ENCODE measurements at places on chromosomes 2 and 18.
A peak's percentile ranks its signal among the peaks of the same experiment; 100 is the strongest.

DNA sequence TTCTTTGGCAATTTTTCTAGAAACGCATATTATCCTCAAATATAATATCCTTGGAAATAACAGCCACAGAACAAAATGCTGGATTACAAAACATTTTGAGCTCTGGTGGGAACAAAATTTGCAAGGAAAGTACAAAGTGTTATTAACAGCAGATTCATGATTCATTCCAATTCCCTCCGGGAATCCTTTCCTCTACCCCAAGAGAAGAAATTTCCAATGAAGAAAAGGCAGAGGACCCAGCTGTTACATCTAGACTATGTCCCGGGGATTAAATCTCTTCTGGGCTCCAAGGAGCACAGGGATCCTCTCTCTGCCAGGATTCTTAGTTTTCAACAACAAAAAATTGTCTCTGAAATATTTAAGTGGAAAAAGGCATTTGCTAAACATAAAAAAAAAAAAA lies 51.6 kb upstream of the TMEFF2 start:
- no peak for DNase-seq

- DNase-seq = no peak
Measured at GRCh38 chr2:41540272-41540998, 507.4 kb upstream of the PKDCC start.

DNA sequence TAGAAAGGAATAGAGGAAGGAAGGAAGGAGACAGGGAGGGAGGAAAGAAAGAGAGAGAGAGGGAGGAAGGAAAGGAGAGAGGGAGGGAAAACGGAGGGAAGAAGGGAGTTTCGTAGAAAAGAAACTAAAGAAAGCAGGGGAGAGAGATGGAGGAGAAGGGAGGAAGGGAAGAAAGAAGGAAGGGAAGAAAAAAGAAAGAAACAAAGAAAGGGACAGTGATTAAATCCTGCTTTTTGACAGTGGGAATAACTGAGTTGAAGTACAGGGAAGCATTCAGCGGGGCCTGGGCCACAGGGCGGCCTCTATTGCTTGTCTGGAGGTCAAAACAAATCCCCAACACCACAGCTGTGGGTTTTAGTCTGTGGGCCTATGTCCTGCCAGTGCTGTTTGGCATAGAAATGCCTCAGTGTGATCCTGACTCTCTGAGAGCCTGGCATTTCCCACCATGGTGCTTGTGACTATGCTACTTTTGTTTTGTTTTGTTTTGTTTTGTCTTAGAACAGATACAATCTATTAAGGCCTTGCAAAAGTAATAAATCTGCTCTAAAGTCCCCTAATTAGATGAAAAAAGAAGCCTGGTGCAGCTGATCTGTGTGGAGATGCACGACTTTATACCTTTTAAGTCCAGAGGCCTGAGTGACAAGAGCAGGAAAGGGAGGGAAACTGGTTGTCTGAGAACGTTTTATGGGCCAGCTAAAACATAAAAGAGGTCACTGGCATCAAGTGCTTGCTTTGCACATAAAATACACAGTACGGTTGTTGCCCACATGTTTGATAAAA lies 40.0 kb downstream of the IL1RL2 start:
- no peak for DNase-seq

GRCh38 chr2:170481201-170481600 lies 233.9 kb upstream of the SP5 start:
- DNase-seq = no peak

- DNase-seq = no peak
Measured at GRCh38 chr2:11406267-11406957, 59.5 kb downstream of the E2F6 start.

- DNase-seq = no peak
Measured at GRCh38 chr2:203959265-203959664, 22.7 kb downstream of the ICOS start.

GRCh38 chr2:122539311-122539710 lies 783.9 kb downstream of the TSN start:
- DNase-seq = no peak

DNA sequence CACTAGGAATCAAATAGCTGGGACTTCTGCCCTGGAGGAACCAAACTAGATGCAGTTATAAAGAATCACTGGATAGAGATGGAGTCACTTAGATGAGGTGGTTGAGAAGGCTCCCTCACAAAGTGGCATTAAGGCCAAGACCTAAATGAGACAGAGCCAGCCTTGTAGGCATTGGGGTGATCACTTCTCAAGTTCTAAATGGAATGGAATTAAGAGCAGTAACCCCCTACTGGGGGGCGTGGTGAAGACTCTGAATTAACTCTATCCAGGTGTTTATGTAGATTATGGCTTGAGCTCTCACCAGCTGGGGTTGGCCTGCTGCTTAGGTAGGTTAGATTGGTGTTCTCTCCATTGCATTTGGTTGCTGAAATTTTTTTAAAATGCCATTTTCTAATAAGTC lies 71.3 kb downstream of the TTC27 start:
- DNase-seq = no peak

GRCh38 chr2:55616551-55617174 lies 759 bp downstream of the PPP4R3B start:
- no peak for DNase-seq

DNA sequence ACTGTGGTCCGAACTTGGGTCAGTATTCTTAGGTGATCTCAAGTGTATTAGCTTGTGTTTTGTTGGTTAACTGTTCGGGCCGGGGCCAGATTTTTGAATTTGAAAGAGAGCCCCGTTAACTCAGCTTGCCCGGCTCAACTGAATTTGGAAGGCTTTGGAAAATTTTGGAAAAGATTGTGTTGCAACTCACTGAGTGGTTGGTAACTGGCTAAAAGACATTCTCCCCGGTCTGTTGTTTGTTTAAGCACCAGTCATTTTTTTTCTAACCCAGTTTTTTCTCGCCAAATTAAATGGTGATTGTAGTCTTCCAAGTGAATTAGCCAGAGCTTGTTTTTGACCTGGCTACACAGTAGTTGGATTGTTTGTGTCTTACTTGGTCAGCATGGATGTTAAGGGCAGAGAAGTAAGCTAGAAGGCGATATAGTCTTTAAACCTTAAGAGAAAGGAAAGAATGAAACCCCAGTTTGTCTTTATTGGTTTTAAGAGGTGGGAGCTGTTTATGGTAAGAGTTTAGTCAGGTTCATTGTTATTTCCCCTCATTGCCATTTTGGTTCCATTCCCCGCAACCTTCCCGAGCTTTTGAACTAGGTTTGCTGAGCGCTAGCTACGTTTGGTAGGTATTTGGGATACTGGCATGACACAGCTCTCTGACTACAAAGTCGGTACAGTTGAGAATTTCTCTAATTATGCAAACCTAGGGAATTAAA lies 2.4 kb downstream of the MAP4K4 start:
- no peak for DNase-seq

- DNase-seq = peak; percentile 16
Measured at GRCh38 chr2:102313025-102313424, 1.7 kb downstream of the IL1RL1 start.

DNA sequence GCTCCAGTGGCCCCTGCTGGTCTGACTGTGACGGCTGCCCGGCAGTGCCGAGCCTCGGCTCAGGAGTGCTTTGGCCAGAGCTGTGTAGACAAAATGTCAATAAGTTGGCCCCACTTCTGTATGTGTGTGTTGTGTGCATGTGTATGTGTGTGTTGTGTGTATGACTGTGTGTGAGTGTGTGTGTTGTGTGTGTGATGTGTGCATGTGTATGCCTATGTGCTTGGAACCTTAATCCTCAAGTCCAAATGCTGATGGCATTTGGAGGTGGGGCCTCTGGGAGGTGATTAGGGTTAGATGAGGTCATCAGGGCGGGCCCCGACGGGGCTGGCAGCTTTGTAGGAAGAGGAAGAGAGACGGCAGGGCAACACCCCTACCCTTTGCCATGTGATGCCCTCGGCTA lies 269.0 kb downstream of the DCDC2C start:
- no peak for DNase-seq

DNA sequence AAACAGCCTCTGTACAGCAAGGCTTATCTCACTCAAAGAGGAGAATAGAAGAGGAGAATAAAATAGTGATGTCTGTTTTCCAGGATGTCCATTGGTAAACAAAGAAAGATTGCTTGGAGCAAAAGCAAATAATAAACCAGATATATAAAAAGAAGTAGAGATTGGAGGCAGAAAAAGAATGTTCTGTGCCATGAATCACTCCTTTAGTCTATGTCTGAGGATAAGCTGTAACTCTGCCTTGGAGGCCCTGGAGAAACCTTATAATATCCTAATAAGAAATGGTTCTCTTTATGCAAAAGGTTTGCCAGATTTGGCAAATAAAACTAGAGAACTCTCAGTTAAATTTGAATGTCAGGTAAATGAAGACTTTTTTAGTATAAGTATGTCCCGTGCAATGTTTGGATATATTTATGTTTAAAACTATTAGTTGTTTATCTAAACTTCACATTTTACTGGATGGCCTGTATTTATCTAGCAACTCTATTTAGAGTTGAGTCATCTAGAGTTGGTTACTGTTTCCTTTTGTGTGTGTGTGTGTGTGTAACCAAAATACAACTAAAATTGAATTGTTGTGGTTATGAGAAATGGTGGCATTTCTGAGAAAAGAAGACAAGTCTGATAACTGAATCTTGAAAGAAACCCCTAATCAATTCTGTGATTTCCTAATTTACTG lies 510.3 kb upstream of the SETBP1 start:
- DNase-seq = no peak

DNA sequence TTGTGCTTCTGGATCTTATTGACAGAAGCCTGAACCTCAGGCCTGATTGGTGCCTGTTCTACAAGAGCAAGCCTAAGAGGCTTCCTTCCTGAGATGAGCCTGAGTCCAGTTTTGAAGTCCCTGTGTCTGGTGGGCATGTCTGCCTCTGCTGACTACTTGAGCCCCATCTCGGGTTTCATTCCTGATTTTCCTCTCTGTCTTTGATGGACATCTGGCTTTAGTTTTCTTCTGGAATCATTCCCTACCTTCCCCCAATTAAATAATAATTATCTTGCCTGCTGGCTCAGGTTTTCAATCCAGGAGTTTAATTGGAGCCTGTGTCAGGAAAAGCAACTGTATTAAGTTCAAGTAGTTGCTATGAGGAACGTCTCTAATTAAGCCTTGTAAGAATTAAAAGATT lies 135.5 kb upstream of the MC4R start:
- DNase-seq = no peak

DNA sequence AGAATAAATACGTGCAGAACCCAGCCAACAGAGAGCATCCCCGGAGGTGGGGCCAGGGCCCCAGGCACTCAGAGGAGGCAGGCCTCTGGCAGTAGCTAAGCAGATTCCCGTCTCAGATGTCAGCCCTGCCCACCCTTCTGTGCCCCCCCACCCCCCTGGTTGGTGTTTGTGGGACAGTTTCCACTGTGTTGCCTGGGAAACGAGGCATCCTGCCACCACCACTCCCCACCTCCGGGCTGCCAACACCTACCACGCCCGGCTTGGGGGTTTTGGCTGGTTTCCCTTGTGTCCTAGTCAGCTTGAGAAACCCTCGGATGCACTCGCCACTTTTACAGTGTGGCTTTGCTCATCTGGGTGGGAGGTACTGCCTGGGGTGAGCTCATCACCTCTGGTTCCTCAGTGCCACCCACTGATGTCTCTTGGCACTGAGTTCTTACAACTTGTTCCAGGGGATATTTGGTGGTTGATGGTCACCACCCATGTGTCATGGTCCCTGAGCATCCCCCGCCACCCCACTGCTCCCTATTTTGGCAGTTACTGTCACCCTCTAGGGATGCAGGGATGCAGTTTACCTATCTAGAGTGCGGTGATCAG lies 72.4 kb upstream of the YWHAQ start:
- peak; percentile 44 for DNase-seq

DNA sequence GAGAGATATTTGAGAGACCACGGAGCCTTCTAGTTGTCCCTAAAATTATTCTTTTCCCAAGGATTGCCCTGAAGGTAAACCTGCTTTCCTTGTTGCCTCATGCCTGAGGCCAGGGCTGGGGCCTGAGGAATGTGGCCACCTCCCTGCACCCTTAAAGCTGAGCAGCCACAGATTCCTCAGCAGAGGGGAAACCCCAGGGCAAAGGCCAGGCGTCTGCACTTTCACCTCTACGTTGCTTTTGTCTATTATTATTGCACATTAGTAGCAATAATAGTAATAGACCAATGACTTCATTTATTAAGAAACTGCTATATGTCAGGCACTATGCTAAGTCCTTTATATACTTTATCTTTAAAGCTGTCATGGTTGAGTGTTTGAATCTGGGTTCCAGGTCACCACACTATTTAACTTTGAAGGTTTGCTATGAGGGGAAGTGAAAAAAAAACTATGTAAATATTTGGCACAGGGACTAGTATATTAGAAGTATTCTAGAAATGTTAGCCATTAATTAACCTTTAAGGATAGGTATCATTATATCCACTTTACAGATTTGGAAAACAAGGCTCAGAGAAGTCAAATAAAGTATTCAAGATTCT lies 104.2 kb downstream of the LRRC30 start:
- DNase-seq = no peak

GRCh38 chr2:201618744-201619662 lies 24.3 kb downstream of the TMEM237 start:
- DNase-seq = no peak
